ENCODE measurements at places on chromosomes 11 and 22.

GRCh38 chr11:133898770-133899115 lies 53.4 kb upstream of the SPATA19 start:
- no peak for DNase-seq

DNA sequence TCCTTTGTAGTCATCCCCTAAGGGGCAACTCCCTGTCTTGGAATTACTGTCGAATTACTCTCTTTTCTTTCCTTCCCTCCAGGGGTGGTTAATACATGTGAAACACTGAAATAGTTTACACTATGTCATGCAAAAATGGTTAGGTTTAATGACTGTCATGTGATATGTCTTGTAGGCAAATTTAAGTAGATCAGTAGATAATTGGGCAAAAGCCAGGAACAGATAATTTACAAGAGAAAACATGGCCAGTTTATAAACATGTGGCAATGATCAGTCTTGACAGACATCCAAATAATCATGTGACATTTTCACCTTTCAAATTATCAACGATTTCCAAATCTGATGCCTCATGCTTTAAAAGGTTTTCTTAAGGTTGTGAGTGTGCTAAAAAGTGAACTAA lies 3.9 kb downstream of the VWA5A start:
- DNase-seq = no peak

DNA sequence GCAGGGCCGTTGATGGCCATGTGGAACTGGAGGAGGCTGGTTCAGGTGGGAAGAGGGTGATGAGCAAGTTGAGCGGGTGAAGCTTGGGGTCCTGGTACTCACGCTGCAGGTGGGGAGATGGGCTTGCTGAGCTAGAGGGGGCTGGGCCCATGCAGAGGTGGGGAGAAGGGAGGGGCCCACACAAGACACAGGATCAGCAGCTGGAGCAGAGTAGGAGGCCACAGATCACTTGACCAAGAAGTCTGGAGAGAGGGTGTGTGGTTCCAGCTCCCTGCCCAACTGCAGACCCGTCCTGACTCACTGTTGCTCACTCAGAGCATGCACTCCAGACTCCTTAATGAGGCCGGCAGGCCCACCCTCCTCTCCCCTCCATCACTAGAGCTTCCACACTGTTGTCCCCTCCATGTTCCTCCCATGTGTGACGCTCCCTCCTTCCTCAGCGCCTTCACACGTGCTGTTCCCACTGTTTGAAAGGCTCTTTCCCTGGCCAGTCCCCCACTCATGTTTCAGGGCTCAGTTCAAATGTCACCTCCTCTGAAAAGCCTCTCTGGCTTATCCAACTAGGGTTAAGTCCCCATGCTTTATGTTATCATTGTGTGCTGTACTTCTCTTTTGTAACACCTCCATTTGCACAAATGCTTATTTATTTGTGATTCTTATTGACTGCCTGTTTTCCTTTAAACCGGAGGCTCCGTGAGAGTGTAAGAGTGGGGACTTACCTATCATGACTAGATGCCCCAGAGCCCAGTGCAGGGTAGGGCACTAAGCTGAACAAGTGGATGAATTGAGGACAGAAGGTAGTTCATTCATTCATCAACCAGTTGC lies 2.3 kb downstream of the CCDC86 start:
- DNase-seq = no peak

- peak; percentile 56 for DNase-seq
These were observed 821 bp downstream of the CELF1 start for GRCh38 chr11:47552056-47552565.

- no peak for DNase-seq
These were observed 180.2 kb downstream of the CHST1 start for GRCh38 chr11:45485070-45485707.

- DNase-seq = no peak
These were observed 758.3 kb downstream of the NELL1 start for GRCh38 chr11:21427726-21428125.

GRCh38 chr11:94516725-94517124 lies 4.5 kb downstream of the C11orf97 start:
- no peak for DNase-seq

DNA sequence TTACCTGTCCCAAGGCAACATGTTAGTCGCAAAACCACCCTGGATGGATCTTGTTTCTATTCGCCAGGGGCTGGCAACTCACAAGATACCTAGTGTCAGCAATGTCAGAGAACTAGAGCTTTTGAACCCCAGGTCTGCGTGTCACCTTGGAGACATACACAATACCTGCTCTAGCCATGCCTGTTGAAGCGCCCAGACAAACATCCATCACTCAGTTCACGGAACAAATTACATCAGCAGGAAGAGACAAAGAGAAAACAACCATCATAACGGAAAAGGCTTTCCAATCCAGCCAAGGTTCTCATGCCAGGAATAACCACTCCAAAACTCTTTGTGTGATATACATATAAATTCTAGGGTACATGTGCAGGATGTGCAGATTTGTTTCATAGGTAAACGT lies 2.2 kb downstream of the CD59 start:
- no peak for DNase-seq

- peak; percentile 81 for DNase-seq
These were observed 369 bp downstream of the DGCR8 start for GRCh38 chr22:20080445-20080775.

DNA sequence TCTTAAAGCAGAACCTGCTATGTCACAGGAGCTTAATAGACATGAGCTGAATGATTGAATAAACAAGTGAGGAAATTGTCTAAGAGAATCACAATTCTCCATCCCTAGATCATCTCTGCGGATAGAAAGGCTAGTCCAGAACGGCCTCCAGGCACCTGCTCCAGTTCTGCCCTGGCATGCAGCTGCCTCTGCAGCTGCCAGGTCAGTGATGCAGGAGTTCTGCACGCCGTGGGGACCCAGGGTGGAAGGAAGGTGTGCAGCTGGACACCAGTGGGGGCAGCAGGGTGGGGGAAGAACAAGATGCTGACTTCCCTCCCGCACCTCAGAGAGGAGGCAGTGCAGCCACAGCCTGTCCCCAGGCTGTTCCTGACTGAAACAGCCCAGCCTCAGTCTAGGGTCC lies 192.1 kb upstream of the NCAM1 start:
- no peak for DNase-seq

DNA sequence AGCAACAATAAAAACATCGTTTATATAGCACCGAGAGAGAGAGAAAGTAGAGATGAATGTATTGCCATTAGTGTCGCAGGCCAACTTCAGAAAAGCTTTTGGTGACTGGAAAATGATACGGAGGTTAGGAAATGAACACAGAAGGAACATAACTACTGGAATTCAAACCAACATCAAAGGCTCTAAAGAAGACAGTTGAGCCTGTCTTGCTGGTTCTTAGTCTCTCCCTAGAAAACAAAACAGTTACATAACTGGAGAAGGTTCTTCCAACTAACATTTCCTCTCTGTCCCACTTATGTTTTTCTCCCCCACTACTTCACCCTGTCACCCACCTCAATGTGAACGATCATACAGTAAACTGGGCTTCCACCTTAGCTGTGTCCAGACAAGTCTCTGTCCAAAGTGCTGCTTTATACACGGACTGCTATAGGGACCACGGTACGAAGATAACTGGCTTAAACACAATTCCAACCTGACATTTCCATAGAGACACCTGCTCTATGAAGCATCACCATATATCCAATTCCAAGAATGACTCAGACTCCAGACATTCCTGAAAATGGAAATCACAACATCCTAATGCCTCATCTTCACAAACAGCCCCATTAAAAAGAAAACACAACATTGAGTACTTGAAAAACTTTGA lies 85.2 kb upstream of the ARHGAP32 start:
- no peak for DNase-seq

GRCh38 chr11:60085909-60086308 lies 2.6 kb upstream of the MS4A2 start:
- peak; percentile 33 for DNase-seq

DNA sequence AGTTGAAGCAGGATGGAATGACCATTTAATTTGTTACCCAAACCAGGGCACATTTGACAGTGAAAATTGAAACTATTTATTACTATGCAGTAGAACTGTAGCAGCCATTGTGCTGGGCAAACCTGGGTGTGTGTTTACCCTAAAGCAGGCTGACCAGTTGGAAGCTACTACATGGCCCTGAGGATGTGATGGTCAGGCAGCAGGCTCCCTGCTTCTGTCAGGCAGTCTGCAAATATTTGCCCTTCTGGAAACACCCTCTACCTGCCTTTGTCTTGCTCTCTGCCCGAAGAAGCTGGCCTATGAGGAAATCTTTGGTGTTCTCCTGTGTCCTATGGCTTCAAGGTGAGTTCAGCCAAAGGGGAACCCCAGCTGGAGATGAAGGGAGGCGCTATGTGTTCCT lies 600.1 kb upstream of the KIRREL3 start:
- no peak for DNase-seq

- no peak for DNase-seq
These were observed 79.3 kb upstream of the SHANK2 start for GRCh38 chr11:71331631-71332030.

DNA sequence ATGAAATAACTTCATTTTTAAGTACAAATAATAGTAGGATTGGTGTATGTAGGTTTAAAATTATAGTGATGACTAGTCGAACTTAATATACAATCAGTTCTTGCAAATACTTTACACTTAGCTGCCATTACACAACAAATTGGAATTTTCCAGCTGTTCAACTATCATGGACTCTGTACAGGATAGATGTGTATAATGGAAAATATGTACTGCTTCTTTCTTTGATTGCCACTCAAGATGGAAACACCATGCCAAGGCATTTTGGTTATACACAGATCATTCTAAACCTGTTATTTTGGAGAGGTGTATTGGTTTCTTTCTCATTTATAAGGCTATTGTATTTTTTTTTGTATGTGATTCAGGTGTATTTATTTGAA lies 24.4 kb upstream of the CRTAM start:
- no peak for DNase-seq

GRCh38 chr22:19121631-19122142 lies 525 bp downstream of the DGCR2 start:
- no peak for DNase-seq

GRCh38 chr11:127023991-127024390 lies 23.4 kb upstream of the KIRREL3 start:
- no peak for DNase-seq

DNA sequence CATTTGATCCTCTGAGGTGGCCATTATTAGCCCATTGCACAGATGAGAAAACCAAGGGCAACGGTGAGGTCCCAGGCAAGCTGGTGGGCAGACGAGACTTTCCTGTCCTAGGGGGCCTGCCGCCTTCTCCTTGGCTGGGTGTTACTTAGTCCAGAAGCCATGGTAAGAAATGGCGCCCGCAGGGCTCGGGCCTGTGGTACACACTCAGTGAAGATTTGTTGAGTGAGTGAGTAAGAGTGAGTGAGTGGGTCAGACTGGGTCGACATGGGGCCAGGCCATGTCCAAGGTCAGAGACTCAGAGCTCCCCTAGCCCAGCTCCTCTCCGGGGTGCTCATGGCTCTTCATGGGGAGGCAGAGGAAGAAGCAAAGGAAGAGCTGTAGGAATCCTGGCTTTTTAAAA lies 36.0 kb downstream of the RASD2 start:
- DNase-seq = no peak

Measured in common myeloid progenitor, CD34-positive (primary cell).